ENCODE measurements at places on chromosomes 13 and 19. TPM values are rescaled to one million over a fixed set of nuclear protein-coding genes. Genes with fewer than 3 reads are reported as not detected.
A peak's percentile ranks its signal among the peaks of the same experiment; 100 is the strongest.

- H3K27ac ChIP-seq: no peak overlapping the region
- no peak overlapping the region for H3K4me3 ChIP-seq
- no peaks in the 10 kb centered on the region for H3K4me1 ChIP-seq
- H3K27me3 ChIP-seq: no peaks in the 10 kb centered on the region
- no peak for DNase-seq
Measured at GRCh38 chr19:31249217-31249616, 100.0 kb downstream of the TSHZ3 start.

DNA sequence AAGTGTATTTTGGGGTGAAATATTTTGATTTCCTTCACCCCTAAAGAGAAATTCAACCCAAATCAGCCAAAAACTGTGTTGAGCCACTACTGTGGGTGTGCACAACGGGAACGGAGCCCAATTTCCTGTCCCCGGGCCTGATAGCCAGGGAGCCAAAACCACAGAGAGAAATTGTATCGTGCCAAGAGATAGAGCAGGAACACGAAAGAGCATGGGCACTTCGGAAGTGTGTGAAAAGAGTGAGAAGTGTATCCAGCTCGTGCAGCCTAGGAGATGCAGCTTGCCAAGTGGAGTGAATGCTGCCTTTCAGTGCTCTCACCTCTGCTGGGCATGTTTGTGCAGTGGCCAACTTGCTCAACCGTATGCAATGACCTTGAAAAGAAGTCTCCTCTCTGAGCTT lies 19.4 kb upstream of the PLEKHF1 start:
- H3K36me3 ChIP-seq: no peaks in the 10 kb centered on the region
- DNase-seq: no peak
- H3K27me3 ChIP-seq: no peaks in the 10 kb centered on the region
- H3K4me1 ChIP-seq: no peaks in the 10 kb centered on the region
- H3K27ac ChIP-seq: no peak overlapping the region

GRCh38 chr19:917323-918151 lies at the start of gene KISS1R:
TSS of gene KISS1R (plus strand) at chr19:917333. CDS start at chr19:917503, 170 bp downstream.
- H3K4me1 ChIP-seq: peaks cover 17% of the 10 kb centered on the region
- H3K4me3 ChIP-seq: peak within 1 kb of the TSS; percentile 43
- peak; percentile 55 for DNase-seq

DNA sequence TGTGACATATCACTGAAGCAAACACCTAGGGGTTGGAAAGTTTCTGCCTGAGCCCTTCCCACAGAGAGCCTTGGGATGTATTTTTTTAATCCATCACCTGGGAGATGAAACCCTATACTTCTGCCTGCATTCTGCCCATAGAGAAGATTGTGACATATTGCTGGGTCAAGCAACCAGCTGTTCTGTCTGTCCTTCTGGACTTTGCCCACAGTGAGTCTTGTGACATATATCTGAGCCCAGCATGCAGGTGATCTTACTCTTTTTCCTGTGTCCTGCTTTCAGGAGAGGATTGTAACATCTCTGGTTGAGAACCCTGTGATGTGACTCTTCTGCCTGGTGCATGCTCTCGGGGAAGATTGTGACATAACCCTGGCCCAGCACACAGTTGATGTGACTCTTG lies 24.9 kb upstream of the ZNF681 start:
- H3K27me3 ChIP-seq: no peaks in the 10 kb centered on the region
- H3K27ac ChIP-seq: no peak overlapping the region
- H3K36me3 ChIP-seq: no peaks in the 10 kb centered on the region
- no peaks in the 10 kb centered on the region for H3K4me1 ChIP-seq
- no peak for DNase-seq

GRCh38 chr13:30906411-30907051 lies 460 bp downstream of the MEDAG start:
- no peak overlapping the region for H3K4me3 ChIP-seq
- H3K4me1 ChIP-seq: no peaks in the 10 kb centered on the region
- DNase-seq: no peak
- peaks cover 3% of the 10 kb centered on the region for H3K27me3 ChIP-seq

GRCh38 chr19:45079911-45080370 lies 881 bp downstream of the GEMIN7 start:
- H3K4me1 ChIP-seq: peaks cover 31% of the 10 kb centered on the region
- H3K27me3 ChIP-seq: no peaks in the 10 kb centered on the region
- H3K4me3 ChIP-seq: peak overlapping the region; percentile 99
- no peak for DNase-seq
- no peaks in the 10 kb centered on the region for H3K36me3 ChIP-seq
- H3K27ac ChIP-seq: peak overlapping the region; percentile 86

DNA sequence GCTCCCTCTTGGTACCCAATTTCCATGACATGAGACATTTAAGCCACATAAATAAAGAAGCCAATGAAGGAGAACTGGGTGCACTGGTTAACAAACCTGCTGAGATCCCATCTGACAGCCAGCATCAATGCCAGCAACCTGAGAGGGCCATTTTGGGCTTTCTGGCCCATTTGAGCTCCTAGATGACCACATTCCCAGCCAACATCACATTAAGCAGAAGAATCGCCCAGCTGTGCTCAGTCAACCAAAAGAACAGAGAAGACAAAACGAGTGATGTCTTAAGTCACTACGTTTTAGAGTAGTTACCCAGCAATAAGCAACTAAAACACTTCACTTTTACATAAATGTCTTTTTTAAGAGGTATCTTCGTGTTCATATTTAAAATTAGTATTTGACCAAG lies 21.9 kb downstream of the LCP1 start:
- DNase-seq: no peak
- H3K27me3 ChIP-seq: no peaks in the 10 kb centered on the region
- H3K4me1 ChIP-seq: peaks cover 31% of the 10 kb centered on the region
- H3K36me3 ChIP-seq: peaks cover 35% of the 10 kb centered on the region
- H3K4me3 ChIP-seq: no peak overlapping the region

GRCh38 chr13:97441368-97441767 lies 7.4 kb downstream of the RAP2A start:
- H3K4me1 ChIP-seq: no peaks in the 10 kb centered on the region
- H3K27ac ChIP-seq: no peak overlapping the region
- H3K27me3 ChIP-seq: no peaks in the 10 kb centered on the region
- H3K36me3 ChIP-seq: no peaks in the 10 kb centered on the region

DNA sequence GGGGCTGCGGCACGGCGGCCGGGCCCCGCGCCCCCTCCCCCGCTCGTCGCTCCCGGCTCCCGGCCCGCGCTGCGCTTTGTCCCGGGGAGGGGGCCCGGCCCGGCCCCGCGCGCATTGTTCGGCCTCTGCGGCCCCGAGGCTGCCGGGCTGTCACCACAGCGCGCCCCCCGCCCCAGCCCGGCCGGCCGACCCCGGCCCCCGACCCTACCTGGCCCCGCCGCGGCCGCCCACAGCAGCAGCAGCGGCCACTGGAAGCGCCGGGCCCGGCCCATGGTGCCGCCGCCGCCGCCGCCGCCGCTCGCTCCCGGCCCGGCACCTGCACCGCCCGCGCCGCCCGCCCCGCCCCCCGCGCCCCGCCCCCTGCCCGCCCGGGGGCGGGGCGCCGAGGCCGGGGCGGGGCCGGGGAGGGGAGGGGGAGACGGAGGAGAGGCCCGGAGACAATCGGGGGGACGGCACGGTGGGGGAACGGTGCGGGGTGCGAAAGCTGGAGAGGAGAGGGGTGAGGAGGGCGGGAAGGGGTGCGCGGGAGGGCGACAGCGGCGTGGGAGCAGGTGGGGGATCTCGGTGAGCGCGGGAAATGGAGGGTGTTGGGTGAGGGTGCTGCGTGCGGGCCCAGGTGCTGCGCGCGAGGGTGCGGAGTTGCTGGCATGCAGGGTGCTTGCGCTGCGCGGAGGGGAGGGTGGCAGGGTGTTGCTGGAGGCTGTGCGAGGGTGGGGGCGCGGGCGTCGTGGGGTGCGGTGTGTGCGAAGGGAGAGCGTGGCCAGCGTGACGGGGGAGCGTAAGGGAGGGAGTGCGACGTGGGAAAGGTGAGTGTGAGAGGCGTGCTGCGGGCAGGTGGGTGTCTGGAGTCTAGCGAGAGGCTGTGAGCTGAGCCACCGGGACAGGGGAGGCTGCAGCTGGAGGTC lies at the start of gene CADM4:
CADM4 (minus strand) TSS at position 332 of the 905 bp plus-strand sequence; CDS start at position 272, 60 bp downstream.
- peaks cover 4% of the 10 kb centered on the region for H3K27me3 ChIP-seq
- H3K36me3 ChIP-seq: no peaks in the 10 kb centered on the region
- H3K27ac ChIP-seq: peak within 1 kb of the TSS; percentile 49
- H3K4me3 ChIP-seq: peak within 1 kb of the TSS; percentile 61
- peak; percentile 57 for DNase-seq

GRCh38 chr13:96091164-96092117 lies 1.5 kb downstream of the HS6ST3 start:
- DNase-seq: no peak
- H3K27ac ChIP-seq: no peak overlapping the region
- no peaks in the 10 kb centered on the region for H3K36me3 ChIP-seq

DNA sequence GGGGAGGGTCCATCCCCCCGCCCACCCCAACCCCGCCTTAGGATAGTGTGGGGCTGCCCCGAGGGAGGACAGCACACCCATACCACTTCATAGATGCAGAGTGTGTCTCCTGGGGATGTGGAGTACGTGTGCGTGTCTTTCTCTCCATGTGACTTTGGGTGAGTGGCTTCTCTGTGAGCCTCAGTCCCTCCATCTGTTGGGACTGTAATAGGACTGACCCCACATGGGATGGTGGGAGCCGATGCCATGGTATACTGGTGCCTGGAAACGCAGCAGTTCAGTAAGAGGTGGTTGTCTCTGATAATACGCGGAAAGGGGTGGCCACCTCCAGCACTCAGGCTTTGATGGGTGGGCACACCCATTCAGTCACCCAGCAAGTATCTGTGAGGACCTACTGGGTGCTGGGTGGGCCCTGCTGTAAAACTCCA lies 816 bp upstream of the PRKD2 start:
- DNase-seq: no peak
- H3K27me3 ChIP-seq: no peaks in the 10 kb centered on the region
- peaks cover 29% of the 10 kb centered on the region for H3K4me1 ChIP-seq
- H3K27ac ChIP-seq: peak overlapping the region; percentile 98
- no peaks in the 10 kb centered on the region for H3K36me3 ChIP-seq

DNA sequence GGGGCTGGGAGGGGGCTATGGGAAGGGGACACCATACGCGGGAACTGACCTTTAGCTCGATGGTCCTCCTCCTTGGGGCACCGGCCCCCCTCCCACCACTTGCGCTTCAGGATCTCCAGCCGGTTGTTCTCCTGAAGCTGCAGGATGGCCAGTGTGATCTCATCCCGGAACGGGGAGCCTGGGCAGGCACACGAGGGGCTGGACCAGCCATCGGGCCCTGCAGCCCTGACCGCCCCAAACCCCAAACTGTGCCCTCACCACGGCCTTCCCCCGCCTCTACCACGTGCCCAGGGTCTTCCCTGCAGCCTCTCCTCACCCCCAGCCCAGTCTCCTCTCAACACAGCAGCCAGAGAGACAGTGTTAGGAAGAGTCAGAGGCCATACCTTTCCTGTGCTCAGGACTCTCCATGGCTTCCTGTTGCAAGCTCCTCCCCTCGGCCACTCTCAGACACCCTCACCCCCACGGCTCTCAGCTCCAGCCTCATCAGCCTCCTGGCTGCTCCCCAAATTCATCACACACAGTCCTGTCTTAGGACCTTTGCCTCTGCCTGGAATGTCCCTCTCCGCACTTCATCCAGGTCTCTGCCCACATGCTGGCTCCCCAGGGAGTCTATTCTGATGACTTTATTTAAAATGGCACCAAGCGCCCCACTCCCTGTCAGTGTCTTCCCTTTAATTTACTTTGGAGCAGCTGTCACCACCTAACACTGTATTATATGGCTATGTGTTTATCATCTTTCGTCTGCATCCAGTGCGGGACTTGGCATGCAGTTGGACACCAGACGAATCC lies 9.7 kb upstream of the ATP1A3 start:
- H3K27me3 ChIP-seq: no peaks in the 10 kb centered on the region
- H3K4me3 ChIP-seq: no peak overlapping the region
- H3K36me3 ChIP-seq: no peaks in the 10 kb centered on the region
- H3K27ac ChIP-seq: no peak overlapping the region

DNA sequence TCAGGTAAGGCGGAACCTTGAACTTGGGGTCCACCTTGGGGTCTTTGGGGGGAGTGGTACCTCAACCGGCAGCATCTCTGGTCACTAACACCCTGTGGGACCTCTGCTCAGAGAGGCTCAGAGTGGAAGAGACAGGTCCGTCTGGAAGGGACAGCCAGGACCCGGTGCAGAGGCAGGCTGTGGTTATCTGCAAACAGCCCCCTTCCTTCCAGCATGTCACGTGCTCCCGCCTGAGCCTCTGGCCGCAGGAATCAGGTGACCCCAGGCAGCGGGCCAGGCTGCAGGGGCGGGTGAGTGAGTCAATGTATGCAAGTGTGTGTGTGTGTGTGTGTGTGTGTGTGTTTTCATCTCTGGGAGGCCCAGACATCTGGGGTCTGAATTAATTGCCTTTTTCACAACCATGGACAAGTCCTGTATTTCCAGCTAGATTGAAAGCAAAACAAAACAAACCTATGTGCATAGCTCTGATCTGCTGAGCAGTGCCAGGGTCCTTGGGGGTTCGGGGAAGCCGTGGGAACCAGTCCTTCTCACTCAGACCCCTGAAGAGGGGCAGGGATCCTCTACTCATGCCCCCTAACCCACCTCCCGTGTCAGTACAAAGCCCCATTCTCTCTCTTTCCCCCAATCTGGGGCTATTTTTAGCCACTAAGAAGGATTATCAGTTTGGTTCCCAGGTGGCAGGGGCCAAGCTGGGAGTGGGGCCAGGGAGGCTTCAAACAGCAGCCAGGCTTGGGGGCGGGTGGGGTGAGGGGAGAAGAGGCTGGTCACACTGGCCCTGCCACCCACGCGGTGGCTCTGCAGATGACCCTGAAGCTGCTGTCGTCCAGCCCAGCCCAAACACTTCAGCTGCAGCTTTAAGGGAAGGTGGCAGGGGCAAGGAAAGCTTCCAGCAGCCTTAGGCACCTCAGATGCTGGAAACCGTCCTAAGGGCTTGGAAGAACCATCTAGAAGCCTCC lies 31.4 kb downstream of the CERS4 start:
- no peak overlapping the region for H3K27ac ChIP-seq
- no peak overlapping the region for H3K4me3 ChIP-seq
- no peaks in the 10 kb centered on the region for H3K27me3 ChIP-seq
- H3K36me3 ChIP-seq: peaks cover 5% of the 10 kb centered on the region

DNA sequence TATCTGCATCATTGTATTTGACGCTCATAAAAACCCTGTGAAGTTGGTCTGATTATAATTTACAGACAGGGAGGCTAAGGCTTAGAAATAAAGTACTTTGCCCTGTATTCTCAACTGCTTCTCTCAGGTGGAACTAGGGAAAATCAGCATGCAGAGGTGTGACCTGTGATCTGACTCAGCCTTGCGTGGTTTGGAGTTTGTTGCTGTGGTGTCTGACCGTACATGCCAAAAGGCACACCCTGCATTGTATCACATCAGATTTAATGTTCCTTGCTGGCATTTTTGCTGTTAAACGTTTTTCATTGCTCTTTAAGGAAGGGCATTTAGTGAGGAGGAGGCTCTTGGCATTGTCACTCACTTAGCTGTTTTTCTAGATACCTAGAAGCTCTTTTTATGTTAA lies 58.8 kb upstream of the C1QTNF9B start:
- no peaks in the 10 kb centered on the region for H3K36me3 ChIP-seq
- no peaks in the 10 kb centered on the region for H3K27me3 ChIP-seq
- H3K4me1 ChIP-seq: no peaks in the 10 kb centered on the region
- no peak for DNase-seq

GRCh38 chr13:101487438-101487830 lies 35.0 kb downstream of the ITGBL1 start:
- H3K4me1 ChIP-seq: no peaks in the 10 kb centered on the region
- no peak overlapping the region for H3K27ac ChIP-seq
- no peaks in the 10 kb centered on the region for H3K27me3 ChIP-seq
- no peak for DNase-seq

The ACP5 gene
- 17.4 TPM for total RNA-seq

The RCBTB2 gene
- 9.2 TPM for total RNA-seq

The SAE1 gene
- total RNA-seq: 114 TPM

The ZNF793 gene
- total RNA-seq: 3.4 TPM

The CALR3 gene
- total RNA-seq: not detected

The NLRP4 gene
- not detected for total RNA-seq

The NAA16 gene
- 49.4 TPM for total RNA-seq

The NKPD1 gene
- total RNA-seq: 0.84 TPM

The ZNF136 gene
- 36.8 TPM for total RNA-seq

The CATSPERD gene
- total RNA-seq: not detected

The CEACAM4 gene
- total RNA-seq: not detected

The KIR2DL4 gene
- not detected for total RNA-seq

Measured in naive thymus-derived CD4-positive, alpha-beta T cell (primary cell).